ENCODE measurements at places on chromosomes 3 and 15.

GRCh38 chr3:1183320-1184048 is 90.7 kb downstream of the CNTN6 start:
- DNase-seq: no peak

DNA sequence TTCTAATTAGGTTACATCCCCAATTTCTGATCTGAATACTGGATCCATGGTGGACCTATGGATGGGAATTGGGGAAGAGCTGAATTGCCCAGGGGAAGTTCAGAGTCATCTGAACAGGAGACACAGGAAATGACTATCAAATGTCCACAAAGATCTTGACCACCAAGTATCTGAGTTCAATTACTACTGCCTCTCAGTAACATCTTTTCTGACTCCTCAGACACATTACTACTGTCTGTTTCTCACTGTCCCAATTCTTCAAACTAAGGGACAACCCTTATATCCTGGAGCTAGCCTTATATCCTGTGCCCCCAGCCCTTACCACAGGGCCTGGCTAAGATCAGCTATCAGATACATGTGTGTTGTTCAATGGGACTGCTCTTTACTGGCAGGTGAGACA is 10.1 kb upstream of the IREB2 start:
- DNase-seq: no peak

DNA sequence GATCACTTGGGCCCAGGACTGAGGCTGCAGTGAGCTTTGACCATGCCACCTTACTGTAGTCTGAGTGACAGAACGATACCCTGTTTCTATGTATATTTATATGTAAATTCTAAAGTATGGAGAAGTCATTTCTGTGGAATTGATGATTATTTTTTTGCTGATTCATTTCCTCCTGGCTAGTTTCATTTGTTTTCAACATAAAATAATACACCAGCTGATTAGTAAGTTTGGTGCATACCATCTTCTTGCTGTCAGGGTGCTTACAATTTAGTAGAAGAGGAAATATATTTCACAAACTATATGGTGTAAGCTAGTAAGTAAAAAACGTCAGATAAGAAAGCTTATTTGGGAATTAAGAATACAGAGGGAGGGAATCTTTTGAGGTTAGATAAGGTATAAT is 36.0 kb downstream of the SLC25A26 start:
- no peak for DNase-seq

- no peak for DNase-seq
Measured at GRCh38 chr15:45021348-45021747, 1.6 kb upstream of the SORD start.

DNA sequence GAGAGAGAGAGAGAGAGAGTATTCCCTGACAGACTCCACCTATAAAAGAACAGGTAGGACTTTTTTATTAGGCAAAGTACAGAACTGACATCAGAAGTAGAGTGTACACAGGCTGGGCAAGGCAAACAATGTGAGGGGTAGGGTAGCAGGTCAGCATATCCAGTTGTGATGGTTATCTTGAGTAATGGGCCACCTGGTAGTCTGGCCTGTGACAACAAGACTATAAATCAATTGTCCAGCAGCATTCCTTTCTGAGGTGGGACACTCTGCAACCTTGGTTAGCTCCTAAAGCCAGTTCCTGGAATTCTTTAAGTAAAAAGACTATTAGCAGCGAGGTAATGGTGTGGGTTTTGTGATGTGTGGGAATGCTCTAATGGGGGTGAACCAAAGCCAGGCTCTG is 14.9 kb upstream of the TMCC1 start:
- DNase-seq: no peak

- DNase-seq: no peak
Measured at GRCh38 chr3:14057701-14058100, 67.0 kb downstream of the CHCHD4 start.

- no peak for DNase-seq
Measured at GRCh38 chr15:74850393-74850792, 7.4 kb upstream of the ULK3 start.

GRCh38 chr15:84839714-84840113 is 22.6 kb downstream of the ALPK3 start:
- DNase-seq: no peak

- DNase-seq: no peak
Measured at GRCh38 chr3:196047391-196048030, 34.4 kb downstream of the TFRC start.

GRCh38 chr3:121834157-121834670 is 646 bp downstream of the IQCB1 start:
- no peak for DNase-seq

GRCh38 chr3:98657457-98657856 is 64.0 kb upstream of the CPOX start:
- DNase-seq: no peak

- no peak for DNase-seq
Measured at GRCh38 chr15:99275525-99276128, 24.3 kb downstream of the LRRC28 start.

DNA sequence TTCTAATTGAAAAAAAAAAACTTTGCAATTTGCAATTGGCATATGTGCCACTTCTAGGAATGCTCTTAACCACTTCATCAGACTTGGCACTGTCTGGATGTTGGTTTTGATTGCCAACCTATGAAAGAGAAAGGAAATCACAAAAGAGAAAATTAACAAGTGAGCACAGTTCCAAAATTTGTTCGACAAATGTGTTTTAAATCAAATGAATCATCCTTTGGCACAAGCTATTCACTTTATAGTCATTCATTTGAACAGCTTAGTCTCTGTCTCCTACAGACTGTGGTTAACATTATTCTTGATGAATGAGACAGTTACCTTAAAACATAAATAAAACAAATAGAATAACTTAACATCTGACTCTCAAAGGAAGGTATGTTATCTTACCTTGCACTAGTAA is 265.0 kb downstream of the EPHA3 start:
- no peak for DNase-seq

DNA sequence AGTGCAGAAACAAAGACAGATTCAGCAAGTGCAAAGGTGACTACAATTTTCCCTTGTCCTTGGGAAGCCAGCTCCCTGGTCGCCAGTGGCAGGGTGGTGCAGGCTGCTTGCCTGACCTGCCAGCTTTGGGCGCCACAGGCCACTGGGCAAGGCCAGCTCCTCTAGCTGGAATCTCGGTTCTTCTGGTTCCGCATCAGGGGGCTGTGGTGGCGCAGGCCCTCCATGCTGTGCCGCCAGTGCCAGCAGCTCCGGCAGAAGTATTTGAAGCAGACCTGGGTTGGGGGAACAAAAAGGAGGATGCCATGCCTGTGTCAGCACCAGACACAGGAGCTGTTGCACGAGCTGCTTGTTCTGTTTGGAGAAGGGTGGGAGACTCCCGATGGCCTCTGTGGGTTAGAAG is 4.2 kb upstream of the RPS17 start:
- DNase-seq: no peak

DNA sequence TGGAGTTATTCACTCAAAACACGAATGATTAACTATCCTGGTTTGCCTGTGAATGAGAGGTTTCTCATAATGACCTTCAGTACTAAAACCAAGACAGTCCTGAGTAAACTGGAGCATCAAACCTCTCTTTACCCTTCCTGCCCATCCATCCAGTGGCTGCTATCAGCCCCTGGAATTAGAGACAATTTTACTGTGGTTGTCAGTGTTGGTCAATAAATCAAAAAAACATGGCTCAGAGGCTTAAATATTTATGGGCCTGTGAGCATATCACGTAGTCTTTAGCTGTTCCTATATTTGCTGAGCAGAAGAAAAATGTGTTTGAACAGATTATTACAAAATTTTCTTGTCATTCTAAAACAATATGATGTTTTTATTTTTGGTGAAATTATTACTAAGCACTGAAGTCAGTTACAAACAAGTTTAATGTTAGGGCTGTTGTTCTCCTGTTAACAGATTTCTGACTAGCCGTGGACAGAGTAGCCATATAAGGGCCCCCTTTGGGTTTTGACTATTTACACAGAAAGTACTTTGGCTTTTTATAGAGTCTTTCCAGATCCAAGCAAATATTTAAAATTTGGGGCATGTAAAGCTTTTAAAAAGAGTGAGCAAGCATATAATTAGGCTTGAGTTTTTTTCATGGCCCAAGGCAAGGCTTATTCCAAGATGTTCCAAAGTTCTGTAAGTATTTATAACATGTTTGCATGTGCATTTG is 580.9 kb downstream of the DIPK2A start:
- no peak for DNase-seq

GRCh38 chr3:169311860-169312259 is 351.7 kb downstream of the MECOM start:
- DNase-seq: no peak

DNA sequence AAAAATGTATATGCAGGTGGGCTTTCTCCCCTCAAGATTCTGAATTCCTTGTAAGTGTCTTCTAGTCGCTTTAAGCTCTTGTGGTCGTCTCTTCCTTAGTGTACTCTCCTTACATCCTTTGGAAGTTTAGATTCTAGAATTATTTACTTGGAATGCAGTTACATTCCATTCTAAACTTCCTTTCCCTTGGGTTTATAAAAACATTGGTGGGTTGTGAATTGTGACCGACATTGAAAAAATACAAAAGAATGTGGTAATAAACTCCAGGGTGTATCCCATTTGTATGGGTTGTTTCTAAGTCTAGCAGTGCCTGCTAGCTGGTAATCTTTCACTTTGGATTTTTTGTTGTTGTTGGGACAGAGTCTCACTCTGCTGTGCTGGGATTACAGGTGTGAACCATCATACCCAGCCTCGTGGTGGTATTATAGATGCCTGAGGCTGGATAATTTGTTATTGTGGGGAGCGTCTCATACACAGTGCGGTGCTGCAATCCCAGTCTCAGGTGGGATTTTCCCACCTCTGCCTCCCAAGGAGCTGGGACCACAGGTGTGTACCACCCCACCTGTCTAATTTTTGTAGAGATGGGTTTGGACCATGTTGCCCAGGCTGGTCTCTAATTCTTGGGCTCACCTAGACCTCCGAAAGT is 9.1 kb downstream of the CHD2 start:
- no peak for DNase-seq

DNA sequence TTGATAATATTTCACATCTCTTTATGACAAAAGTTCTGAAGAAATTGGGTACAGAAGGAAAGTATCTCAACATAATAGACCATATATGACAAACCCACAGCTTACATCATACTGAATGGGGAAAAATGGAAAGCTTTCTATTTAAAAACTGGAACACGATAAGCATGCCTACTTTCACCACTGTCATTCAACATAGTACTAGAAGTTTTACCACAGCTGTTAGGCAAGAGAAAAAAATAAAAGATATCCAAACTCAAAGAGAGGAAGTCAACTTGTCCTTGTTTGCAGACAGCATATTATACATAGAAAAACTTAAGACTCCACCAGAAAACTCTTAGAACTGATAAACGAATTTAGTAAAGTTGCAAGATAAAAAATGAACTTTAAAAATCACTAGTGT is 40.3 kb downstream of the COPS2 start:
- DNase-seq: no peak

- no peak for DNase-seq
Measured at GRCh38 chr3:121231872-121232271, 313.9 kb downstream of the POLQ start.

GRCh38 chr3:27695636-27696035 is 26.5 kb downstream of the EOMES start:
- DNase-seq: no peak

GRCh38 chr3:179100652-179101051 is 29.0 kb upstream of the ZMAT3 start:
- no peak for DNase-seq

GRCh38 chr3:16551342-16551976 is 38.0 kb upstream of the RFTN1 start:
- no peak for DNase-seq

DNA sequence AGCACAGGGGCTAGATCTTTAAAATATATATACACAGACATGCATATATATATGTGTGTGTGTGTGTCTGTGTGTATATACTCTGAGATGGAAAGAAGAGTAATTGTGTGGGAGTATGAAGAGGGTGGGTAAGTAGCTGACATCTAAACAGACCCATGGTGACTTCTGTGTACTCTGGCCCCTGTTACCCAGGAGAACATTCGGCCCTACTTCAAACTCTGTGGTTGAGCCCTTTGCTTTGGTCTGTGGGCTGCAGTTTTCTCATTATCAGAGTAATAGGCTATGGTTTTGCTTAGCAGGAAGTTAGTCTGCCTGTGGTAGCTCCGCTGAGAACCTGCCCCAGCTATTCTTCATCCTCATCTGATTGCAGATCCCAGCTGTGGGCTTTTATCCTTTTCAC is 141.4 kb downstream of the RBPMS2 start:
- DNase-seq: no peak

DNA sequence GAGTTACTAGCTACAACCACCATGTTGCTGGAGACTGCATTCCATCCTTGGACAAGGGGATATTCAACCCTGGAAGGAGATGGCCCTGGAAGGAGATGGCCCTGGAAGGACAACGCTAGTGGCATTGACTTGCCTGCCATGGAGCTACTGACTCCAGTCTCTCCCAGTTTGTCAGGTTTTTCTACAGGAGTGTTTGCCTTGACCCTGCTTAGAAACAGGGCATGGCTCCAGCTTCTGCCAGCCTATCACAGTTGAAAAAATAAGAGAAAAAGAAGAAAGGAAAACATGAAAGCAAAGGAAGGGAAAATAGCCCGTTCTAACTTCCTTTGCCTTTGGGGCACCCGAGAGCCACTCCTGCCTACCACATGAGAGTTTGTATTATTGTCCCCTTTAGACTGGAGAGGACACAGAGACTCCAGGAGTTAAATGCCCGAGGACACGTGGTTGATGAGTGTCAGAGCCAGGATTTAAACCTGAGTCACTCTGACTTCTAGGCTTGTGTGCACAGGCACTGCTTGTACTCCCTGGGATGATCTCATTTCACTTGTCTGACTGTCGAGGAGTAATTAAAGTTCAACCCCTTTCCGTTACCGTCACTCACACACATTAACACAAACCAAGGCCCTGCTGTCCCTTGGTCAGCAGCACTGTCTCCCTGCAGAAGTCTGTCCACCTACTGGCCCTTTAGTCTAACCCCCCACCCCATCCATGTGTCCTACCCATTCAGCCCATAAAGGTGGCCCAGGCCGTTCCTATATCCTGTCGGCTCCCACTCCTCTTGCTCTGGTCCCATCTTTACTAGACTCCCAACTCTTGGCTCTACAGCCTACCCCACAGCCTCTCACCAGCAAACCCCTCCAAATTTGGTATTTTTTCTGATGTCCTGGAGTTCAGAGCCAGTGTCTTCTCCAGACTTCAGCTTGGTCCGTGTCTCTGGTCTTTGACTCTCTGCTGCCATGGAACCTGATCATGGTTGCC is 46.1 kb downstream of the C2CD4A start:
- DNase-seq: no peak

DNA sequence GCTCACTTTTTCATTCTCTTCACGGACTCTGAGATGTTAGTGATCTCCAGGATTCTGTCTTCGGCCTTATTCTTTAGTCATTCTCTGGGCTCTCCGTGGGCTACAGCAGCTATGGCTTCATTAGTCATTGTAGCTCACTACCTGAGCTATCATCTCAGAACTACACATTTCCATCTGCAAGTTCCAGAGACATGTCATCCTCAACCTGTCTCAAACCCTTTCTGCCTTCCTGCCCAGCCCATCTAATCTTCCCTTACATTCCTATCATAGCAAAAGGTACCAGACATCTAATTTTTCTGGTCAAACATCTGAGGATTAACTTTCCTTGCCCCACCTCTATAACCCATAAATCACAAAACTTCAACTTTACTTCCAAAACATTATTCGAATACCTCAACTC is 13.2 kb downstream of the TSPAN3 start:
- no peak for DNase-seq

All from NCI-H1417 treated with DMSO at 0.1 percent for 48 hours (cell line).